ENCODE measurements at places on chromosomes 16 and 17.
A peak's percentile ranks its signal among the peaks of the same experiment; 100 is the strongest.

- DNase-seq: no peak
Observed at GRCh38 chr17:10071141-10071540, 127.3 kb downstream of the GAS7 start.

DNA sequence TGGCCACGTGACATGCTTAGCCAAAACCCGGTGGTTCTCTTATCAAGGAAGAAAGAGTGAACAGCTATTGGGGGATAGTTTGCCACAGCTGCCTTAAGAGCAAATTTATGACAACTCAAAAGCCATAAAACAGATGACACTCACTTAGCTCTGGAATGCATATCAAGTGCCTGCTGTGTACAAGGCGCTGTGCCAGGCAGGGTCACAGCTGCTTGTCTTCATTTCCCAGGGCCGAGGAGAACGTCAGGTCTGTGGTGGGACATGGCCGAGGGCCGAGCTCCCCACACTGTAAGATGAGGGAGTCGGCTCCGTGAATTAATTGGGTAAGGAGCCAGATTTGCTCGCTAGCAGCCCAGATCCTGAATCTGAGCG lies 14.0 kb downstream of the EEF2K start:
- DNase-seq: no peak

DNA sequence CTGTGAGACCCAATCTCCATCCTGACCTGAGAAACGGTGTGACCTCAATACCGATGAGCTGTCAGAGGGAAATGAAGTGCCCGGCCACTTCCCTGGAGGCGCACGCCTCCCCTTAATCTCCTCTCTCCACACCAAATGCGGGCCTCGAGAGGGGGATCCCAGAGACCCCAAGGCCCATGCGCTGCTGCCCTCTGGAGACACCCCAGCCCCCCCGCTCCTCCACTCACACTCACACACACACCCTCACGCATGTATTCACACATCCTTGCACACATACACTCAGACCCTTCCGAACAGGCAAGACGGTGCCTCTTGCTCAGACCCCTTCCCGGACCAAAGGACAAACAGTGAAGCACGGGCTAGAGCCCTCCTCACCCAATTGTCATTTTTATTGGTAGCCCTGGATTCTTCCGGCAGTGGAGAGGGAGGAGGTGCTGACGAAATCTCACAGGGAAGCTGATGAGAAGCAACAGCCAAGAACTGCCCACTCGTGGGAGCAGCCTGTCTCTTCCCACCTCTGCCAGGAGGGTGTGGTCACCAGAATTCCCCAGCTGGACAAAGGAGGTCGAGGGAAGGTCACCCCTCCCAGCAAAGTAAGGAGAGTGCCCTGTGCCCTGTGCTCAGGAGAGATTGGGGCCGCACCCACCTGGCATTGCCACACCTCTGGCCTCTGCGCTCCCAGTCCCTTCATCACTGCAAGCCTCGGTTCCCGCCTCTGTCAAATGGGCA lies 136.0 kb upstream of the TNRC6C start:
- no peak for DNase-seq

- DNase-seq: peak; percentile 52
Observed at GRCh38 chr16:53094013-53094630, 39.3 kb downstream of the CHD9 start.

GRCh38 chr16:89670496-89671431 lies 13.1 kb downstream of the SPATA33 start:
- no peak for DNase-seq

DNA sequence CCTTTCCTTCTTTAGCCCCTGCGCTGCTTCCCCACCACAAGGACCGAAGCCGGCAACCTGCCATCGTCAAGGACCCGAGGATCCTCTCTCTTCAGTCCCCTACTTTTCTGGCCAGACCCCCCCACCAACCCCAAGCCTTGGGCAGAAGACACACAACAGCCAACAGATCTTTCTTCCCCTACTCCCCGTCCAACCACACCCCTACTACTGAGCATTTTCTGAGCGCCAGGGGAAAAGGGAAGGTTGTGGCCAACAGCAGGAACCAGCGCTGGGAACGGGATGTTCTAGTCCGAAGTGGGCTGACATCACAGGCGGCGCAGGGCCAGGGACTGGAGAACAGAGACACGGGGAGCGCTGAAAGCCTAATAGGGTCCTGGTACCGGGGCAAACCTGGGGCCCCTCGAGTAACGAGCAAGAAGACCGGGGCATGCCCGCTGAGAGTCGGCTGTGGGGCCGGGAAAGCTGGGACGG lies 528 bp downstream of the PER1 start:
- DNase-seq: no peak

DNA sequence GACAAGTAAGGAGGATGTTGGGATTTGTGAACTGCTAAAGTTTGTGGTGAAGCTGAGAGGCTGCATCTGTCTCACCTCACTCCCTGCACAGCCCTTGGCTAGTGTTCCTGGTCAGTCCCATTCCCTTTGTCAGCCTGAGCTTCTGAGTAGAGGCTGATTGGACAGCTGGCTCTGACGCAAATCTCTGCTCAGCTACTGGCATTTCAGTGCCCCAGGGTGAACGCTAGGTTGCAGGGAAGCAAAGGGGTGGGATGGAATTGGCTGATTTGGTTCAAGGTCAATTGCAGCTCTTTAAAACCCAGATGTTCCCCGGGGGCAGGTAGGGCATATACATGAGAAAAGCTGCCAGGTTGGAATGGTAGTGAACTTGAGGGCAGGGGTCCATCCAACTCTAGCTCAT lies 23.1 kb upstream of the CNOT1 start:
- DNase-seq: no peak

- peak; percentile 42 for DNase-seq
Observed at GRCh38 chr17:51427323-51427811, 167.0 kb downstream of the UTP18 start.

DNA sequence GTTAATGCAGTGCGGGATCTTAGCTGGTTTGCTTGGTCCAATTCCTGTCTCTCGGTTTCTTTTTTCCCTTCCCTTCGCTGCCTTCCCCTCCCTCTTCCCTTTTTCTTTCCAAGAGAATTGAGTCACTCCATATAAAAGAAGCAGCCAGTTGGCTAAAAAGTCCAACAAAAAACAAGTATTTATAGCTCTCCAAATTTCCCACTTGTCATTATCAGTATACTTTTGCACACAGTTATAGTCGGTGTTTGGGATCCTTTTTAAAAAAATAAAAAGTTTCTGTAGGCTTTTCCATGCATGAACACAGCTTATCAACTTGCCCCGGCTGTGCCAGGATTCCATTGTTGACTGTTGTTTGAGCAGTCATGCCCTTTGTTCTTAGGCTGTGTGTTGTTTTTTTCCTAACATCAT lies 24.9 kb downstream of the HMOX2 start:
- DNase-seq: no peak

DNA sequence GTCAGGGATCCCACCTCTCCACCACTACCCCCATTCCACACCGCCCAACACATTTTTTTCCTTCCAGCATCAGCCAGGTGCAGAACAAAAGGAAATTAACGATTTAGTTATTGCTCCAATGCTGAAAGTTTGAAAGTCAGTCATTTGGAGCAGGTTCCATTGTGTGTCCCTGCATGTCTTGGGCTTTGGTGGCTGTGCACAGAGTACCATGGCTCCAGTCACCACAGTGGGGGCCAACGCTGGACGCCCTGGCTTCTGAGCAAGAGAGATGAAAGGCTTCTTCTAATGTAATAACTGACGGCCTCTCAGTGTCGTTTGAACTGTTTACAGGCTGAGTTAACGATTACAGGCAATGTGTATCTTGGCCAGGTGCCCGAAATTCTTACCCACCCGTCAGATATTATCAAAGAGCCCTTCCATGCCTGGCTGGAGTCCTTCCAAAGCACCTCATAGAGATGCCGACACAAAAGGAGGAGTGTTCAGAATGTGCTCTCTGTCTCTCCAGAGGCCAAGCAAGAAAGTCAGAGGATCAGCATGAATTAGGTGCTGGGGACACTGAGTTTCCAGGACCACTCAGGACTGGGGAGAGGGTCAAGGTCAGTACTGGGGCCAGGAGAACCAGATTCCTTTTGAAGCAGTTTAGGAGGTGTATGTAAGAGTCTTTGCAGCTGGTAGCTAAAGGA lies 25.9 kb downstream of the RNF43 start:
- peak; percentile 83 for DNase-seq

- DNase-seq: no peak
Observed at GRCh38 chr16:68263559-68264127, 683 bp upstream of the SLC7A6 start.

GRCh38 chr16:69273009-69273408 lies 38.1 kb upstream of the VPS4A start:
- DNase-seq: no peak

- DNase-seq: no peak
Observed at GRCh38 chr16:78768226-78768625, 668.8 kb downstream of the WWOX start.

- DNase-seq: no peak
Observed at GRCh38 chr17:6523809-6524355, 32.5 kb downstream of the PITPNM3 start.

DNA sequence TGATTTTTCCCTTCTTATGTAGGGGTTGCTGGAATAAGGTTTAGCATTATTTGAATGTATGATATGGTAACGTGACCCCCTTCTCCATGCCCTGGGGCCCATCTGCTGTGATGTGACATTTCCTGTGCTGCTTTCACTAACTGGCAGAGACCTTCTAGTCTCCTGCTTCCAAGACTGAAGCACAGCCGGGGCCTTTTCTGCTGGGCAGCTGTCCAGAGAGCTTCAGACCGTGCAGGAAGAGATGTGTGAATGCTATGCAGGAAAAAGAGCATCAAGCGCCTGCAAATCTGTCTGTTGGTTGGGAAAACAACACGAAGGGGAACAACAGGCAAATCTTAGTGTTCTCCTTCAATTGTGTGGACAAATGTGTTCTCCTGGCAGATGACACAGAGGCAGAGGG lies 128.5 kb downstream of the SPACA3 start:
- DNase-seq: peak; percentile 18

DNA sequence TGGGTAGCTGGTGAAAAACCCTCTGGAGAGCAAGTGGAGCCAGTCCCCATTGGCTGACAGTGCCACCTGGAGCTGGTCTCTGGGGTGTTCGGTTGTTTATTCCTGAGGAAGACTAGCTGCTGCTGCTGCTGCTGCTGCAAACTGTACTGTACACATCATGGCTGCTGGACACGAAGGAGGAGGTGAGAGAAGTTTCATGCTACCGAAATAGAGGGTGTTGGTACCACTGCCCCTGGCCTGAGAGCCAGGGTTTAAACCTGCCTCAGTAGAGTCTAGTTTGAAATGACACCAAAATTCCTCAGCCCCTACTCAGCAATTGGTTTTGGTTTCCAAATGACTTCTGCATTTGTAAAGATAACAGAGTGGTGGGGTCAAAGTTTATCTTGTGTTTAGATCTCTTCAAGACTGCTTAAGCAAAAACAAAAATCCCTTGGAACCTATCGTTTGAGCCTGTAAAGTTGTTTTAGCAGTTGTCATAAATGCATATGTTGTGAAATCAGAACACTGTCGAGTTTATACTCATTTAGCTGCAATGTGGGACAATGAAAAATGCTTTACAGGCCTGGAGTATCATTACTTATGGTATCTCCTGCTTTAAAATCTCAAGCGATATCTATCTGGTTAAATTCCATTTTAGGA lies 40.8 kb downstream of the CYB5B start:
- DNase-seq: no peak

- no peak for DNase-seq
Observed at GRCh38 chr16:79679334-79679733, 78.8 kb upstream of the MAF start.

DNA sequence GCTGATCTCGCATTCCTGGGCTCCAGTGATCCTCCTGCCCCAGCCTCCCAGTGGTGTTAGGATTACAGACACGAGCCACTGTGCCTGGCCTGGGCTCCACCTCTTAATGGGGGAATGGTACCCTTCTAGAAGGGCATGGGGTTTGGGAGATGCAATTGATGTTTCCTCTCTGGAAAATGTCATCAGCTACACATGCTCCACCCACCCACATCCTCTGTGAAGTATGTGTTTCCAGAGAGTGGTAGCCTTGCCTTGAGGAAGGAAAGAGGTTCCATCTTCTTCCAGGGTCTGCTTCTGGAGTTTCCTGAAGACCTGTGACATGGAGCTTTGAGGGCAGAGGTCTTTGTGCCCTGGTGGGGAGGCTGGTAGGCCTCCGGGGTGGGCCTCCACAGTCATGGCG lies 45.2 kb upstream of the GSE1 start:
- no peak for DNase-seq

DNA sequence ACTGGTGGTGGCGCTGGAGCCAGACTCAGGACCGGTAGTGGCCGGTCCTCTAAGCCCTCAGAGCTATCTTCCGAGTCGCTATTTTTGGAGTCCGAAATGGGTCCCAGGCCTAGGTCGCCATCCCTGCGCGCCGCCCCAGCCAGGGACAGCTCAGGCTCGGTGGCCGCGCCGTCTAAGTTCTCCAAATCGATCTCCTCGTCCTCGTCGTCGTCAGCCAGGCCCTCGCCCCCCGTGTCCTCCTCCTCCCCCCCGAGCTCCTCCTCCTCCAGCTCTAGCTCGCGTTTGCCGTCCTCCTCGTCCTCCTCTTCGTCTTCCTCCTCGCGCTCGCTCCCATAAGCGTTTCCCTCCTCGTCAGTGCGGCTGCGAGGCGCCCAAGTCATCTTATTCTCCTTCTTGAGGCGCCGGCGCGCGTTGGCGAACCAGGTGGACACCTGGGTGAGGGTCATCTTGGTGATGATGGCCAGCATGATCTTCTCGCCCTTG lies 1.6 kb downstream of the IRX3 start:
- no peak for DNase-seq

GRCh38 chr16:2895813-2896212 lies 12.8 kb downstream of the FLYWCH2 start:
- no peak for DNase-seq

GRCh38 chr17:42665581-42666001 lies 6.5 kb downstream of the TUBG2 start:
- DNase-seq: no peak

DNA sequence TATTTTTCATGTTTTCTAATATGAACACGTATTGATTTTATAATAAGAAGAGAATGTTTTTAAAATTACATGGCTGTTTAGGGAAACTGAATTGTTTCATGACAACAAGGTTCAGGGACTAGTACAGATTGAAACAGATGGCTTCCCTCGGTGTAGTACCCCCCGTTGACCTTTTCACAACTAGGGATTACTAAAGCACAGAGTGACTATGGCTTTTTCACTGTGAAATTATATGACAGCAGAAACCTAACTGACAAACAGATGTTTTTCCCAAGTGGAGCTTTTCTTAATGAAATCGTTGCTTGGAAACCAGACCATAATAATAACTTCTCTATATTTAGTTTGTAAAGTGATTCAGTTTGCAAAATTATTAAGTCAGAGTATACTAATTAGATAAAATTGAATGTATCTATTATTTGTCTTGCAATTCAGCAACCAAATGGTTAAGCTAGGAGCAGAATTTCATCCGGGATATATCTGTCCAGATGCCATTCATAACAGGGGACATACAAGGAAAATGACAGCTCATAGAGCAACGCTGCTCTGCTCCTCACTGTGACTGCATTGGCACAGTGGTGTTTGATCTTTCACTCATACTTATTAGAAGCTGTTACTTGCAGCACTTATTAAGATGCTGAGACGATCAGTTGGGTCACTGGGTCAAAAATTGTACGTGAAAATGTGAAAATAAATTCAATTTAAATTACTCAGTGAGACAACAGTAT lies 111.7 kb downstream of the TANGO6 start:
- DNase-seq: no peak

DNA sequence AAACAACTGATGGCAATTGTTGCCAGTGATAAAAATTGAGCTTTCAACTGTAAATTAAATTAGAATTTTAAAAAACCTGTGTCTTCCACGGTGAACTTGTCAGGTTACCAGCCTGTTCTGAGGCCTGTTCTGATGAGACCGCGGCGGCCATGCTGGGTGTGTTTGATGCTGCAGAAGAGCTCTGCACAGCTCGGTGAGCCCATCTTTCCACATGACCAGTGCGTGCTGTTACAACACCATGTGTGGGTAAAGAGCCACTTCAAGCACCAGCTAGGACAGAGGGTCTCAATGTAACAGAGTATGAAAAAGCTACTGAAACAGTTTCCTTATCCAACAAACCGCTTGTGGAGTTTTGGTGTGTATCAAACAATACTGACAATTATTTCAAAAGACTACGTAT lies 48.5 kb downstream of the RPTOR start:
- no peak for DNase-seq
